A549 treated with Hydrocortisone at 1 μM for 4 hours (cell line): ENCODE measurements at places on chromosomes 13 and 19. TPM values are rescaled to one million over a fixed set of nuclear protein-coding genes. Genes with fewer than 3 reads are reported as not detected.

COX6B2 gene
- total RNA-seq, result 0.56 to 0.99 TPM (median 0.66 TPM) in 5 replicates

ZBTB32 gene
- not detected in 5 replicates for total RNA-seq

ANGPTL8 gene
- not detected in 5 replicates for total RNA-seq

SIGLEC12 gene
- not detected in 5 replicates for total RNA-seq

UBE2L5 gene
- not detected in 5 replicates for total RNA-seq

CYP4F2 gene
- total RNA-seq, result 0.06 to 0.17 TPM (median 0.17 TPM) in 4 of 5 replicates, not detected in the other

MEIOSIN gene
- total RNA-seq, result 0.03 to 0.12 TPM (median 0.05 TPM) in 5 replicates

ISOC2 gene
- total RNA-seq, result 50.1 to 63.3 TPM (median 58.1 TPM) in 5 replicates

AP1M2 gene
- total RNA-seq, result 29.1 to 51.6 TPM (median 39.6 TPM) in 5 replicates
